ENCODE measurements at places on chromosomes 4 and X. TPM values are rescaled to one million over a fixed set of nuclear protein-coding genes. Genes with fewer than 3 reads are reported as not detected.

Gene GAGE12E
- not detected for total RNA-seq

Gene CTAG1A
- not detected for total RNA-seq

Gene ETDA
- total RNA-seq = not detected

Gene SPANXN4
- not detected for total RNA-seq

Gene WAS
- 0.16 TPM for total RNA-seq

Gene CRMP1
- total RNA-seq = not detected

Gene SSX4
- not detected for total RNA-seq

Gene NOX1
- not detected for total RNA-seq

Gene GPRIN3
- total RNA-seq = not detected

Gene MED28
- total RNA-seq = 9.4 TPM

Gene SYTL4
- total RNA-seq = 0.39 TPM

Gene MID1
- 7.6 TPM for total RNA-seq

Gene SNCA
- 59.9 TPM for total RNA-seq

Gene GYPB
- total RNA-seq = not detected

Gene FRG2
- total RNA-seq = not detected

Gene PGAM4
- not detected for total RNA-seq

Gene ERVMER34-1
- total RNA-seq = 4.8 TPM

Gene DMRTC1
- not detected for total RNA-seq

Gene TMEM271
- not detected for total RNA-seq

Gene TMPRSS11B
- not detected for total RNA-seq

Gene DDX60
- 5.5 TPM for total RNA-seq

All from hair follicular keratinocyte (primary cell).